ENCODE measurements at places on chromosomes 3 and 15. TPM values are rescaled to one million over a fixed set of nuclear protein-coding genes. Genes with fewer than 3 reads are reported as not detected.

DNA sequence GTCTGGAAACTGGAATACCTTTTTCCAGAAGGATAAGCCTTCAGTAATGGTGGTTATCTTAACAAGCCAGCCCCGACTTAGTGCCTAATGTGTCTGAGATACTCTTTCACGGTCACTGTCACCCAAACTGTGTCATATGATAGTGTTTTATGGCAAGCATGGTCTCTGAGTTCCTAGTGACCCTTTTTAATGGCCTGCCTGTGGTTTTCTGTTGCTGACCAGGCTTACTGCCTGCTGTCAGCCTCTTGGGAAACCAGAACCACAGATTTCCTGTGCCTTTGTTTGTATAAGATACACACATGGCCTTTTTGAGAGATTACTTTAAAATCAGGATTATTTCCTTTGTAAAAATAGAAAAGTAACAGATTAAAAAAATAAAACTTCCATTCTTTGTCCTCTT is 22.4 kb downstream of the HPS3 start:
- peaks cover 11% of the 10 kb centered on the region for H3K36me3 ChIP-seq
- no peaks in the 10 kb centered on the region for H3K4me1 ChIP-seq
- H3K27ac ChIP-seq, result peak overlapping the region; percentile 2
- H3K27me3 ChIP-seq, result no peaks in the 10 kb centered on the region
- no peak overlapping the region for H3K4me3 ChIP-seq

- H3K27ac ChIP-seq, result no peak overlapping the region
- no peaks in the 10 kb centered on the region for H3K27me3 ChIP-seq
Observed at GRCh38 chr15:48592933-48593332, 52.6 kb downstream of the FBN1 start.

- peaks cover 18% of the 10 kb centered on the region for H3K36me3 ChIP-seq
- no peaks in the 10 kb centered on the region for H3K27me3 ChIP-seq
- no peak overlapping the region for H3K4me3 ChIP-seq
- H3K4me1 ChIP-seq, result no peaks in the 10 kb centered on the region
Observed at GRCh38 chr3:154228561-154229216, 95.6 kb downstream of the DHX36 start.

- no peak overlapping the region for H3K4me3 ChIP-seq
- H3K4me1 ChIP-seq, result no peaks in the 10 kb centered on the region
- H3K27me3 ChIP-seq, result no peaks in the 10 kb centered on the region
- no peak for DNase-seq
Observed at GRCh38 chr3:16056217-16056616, 118.3 kb upstream of the GALNT15 start.

GRCh38 chr3:76034649-76035048 is 249.3 kb upstream of the ZNF717 start:
- H3K36me3 ChIP-seq, result no peaks in the 10 kb centered on the region
- H3K27ac ChIP-seq, result no peak overlapping the region
- H3K4me1 ChIP-seq, result no peaks in the 10 kb centered on the region
- no peaks in the 10 kb centered on the region for H3K27me3 ChIP-seq
- no peak for DNase-seq
- no peak overlapping the region for H3K4me3 ChIP-seq

GRCh38 chr15:91936182-91936775 is 82.8 kb downstream of the SLCO3A1 start:
- DNase-seq, result no peak
- H3K4me1 ChIP-seq, result peaks cover 5% of the 10 kb centered on the region
- no peaks in the 10 kb centered on the region for H3K27me3 ChIP-seq
- H3K4me3 ChIP-seq, result no peak overlapping the region

GRCh38 chr3:117476572-117476971 is 767.0 kb downstream of the TUSC7 start:
- no peak for DNase-seq
- H3K27me3 ChIP-seq, result no peaks in the 10 kb centered on the region
- no peak overlapping the region for H3K27ac ChIP-seq
- no peak overlapping the region for H3K4me3 ChIP-seq
- no peaks in the 10 kb centered on the region for H3K36me3 ChIP-seq

- no peaks in the 10 kb centered on the region for H3K36me3 ChIP-seq
- no peaks in the 10 kb centered on the region for H3K4me1 ChIP-seq
- no peak overlapping the region for H3K27ac ChIP-seq
Observed at GRCh38 chr3:71345429-71346040, 238.0 kb downstream of the FOXP1 start.

DNA sequence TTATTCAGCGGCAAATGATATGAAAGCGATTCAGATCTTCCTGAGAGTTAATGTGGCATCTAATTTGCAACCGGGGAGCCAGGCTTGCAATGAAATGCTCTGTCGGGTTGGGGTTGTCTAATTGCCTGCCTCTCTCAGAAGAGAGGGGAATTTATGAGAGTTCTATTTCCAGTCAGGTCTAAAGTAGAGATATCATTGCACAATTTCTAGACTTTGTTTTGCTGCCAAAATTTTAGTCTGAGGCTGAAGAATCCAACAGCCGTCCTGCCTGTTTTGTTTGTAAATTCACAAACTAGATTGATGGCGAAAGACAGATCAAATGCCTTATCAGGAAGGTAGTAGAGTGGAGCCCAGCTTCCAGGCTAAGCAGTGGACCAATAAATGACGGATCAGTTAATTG is 610 bp downstream of the LIPC start:
- peaks cover 14% of the 10 kb centered on the region for H3K4me1 ChIP-seq
- no peak for DNase-seq
- no peaks in the 10 kb centered on the region for H3K27me3 ChIP-seq
- H3K27ac ChIP-seq, result peak overlapping the region; percentile 76

- H3K27me3 ChIP-seq, result no peaks in the 10 kb centered on the region
- no peaks in the 10 kb centered on the region for H3K4me1 ChIP-seq
Observed at GRCh38 chr3:40079847-40080240, 229.7 kb upstream of the EIF1B start.

Gene CNTN6
- total RNA-seq, result not detected

Gene FGF7
- 0.15 TPM for total RNA-seq

Gene MOBP
- not detected for total RNA-seq

Gene DNAH12
- under 0.01 TPM for total RNA-seq
